ENCODE measurements at places on chromosomes 1 and 21.
A peak's percentile ranks its signal among the peaks of the same experiment; 100 is the strongest.

GRCh38 chr1:236425031-236425663, 31.1 kb downstream of the EDARADD start:
- DNase-seq = no peak

GRCh38 chr21:43345746-43346409, 81.1 kb downstream of the SIK1 start:
- DNase-seq = peak; percentile 60

- no peak for DNase-seq
Observed at GRCh38 chr1:2194319-2194897, at the start of gene FAAP20. TSS of gene FAAP20 (minus strand) at chr1:2194772. CDS start at chr1:2194749, 23 bp downstream.

DNA sequence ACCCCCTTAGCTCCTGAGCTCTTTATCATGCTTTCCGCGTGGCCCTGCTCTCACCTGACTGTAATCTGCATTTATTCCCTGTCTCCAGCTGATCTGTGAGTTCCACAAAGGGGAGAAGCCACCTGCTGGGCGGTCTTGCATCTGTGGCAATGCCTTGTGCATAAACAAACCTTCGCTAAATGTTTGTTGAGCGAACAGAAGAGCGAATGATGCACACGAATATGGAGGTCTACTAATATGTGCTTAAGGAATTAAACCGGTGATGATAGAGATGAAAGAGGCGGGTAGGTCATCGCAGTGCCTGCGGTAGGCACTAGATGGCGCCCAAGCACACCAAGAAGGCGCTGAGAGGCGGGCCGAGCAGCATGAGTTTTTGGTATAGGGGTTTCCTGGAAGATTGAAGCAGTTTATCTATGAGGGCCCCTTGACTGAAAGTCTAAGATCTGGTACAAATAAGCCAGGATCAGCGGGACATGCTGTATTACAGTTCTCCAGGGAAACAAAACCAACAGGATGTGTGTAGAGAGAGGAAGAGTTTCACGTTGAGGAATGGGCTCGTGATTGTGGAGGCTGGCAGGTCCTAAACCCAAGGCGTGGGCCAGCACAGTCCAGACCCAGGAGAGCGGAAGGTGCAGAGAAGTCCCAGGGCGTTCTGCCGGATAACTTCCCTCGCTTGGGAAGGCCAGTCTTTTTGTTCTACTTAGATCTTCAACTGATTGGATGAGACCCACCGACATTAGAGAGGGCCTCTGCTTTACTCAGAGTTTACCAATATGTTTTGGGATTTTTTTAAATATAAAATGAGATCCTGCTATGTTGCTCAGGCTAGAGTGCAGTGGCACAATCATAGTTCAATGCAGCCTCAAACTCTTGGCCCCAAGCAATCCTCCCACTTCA, 34.7 kb downstream of the TOMM20 start:
- DNase-seq = no peak

GRCh38 chr1:57329001-57329527, 94.8 kb downstream of the DAB1 start:
- DNase-seq = no peak

GRCh38 chr1:206556750-206557635, 49.7 kb downstream of the RASSF5 start:
- no peak for DNase-seq

GRCh38 chr1:217134857-217135568, 411.8 kb upstream of the ESRRG start:
- DNase-seq = no peak

DNA sequence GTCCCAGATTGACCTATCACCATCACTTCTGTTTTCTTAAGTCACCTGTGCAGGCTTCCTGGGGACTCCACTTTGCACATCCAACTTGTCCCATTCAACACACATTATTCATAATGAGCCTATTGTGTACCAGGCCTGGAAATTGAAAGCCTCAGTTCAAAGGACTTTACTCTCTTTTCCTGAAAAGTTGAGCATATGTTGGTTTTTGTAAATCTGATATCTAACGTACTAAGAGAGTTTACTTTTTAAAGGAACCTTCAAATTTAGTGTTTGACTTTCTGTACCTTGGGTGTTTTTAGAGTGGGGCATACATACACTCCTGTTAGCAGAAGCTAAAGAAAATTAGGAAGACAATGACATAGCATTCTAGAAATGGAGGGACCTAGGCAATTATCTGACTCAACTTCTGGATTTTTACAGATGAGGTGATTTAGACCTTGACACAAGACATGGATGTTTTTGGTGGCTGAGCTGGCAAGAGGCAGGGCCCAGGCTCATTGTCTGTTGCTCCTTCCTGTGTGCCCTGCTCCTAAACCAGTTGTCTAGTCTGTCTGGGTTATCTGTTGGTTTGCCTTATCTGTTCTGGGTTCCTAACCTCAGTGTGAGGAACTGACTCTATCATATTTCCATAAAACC, 336.5 kb downstream of the RPS6KC1 start:
- DNase-seq = no peak

- DNase-seq = peak; percentile 94
Observed at GRCh38 chr1:245258271-245258920, 103.6 kb downstream of the KIF26B start.

DNA sequence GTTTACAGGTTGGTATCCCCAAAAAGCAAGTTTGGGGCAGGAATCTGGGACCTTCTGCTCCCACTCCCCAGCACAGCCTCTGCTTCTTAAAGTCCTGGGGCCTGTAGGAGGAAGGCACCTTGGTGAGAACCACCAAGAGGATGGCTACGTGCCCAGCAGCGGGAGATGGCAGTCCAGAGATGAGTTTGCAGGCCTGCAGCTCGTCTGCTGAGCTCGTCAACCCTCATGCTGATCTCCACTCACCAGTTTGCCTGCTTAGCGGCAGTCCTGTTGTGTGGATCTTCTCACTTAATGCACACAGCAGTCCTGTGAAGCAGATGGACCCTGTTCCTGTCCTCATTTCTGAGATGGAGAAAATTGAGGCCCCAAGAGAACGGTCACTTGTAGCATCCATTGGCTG, 160.5 kb downstream of the DYRK1A start:
- DNase-seq = no peak

DNA sequence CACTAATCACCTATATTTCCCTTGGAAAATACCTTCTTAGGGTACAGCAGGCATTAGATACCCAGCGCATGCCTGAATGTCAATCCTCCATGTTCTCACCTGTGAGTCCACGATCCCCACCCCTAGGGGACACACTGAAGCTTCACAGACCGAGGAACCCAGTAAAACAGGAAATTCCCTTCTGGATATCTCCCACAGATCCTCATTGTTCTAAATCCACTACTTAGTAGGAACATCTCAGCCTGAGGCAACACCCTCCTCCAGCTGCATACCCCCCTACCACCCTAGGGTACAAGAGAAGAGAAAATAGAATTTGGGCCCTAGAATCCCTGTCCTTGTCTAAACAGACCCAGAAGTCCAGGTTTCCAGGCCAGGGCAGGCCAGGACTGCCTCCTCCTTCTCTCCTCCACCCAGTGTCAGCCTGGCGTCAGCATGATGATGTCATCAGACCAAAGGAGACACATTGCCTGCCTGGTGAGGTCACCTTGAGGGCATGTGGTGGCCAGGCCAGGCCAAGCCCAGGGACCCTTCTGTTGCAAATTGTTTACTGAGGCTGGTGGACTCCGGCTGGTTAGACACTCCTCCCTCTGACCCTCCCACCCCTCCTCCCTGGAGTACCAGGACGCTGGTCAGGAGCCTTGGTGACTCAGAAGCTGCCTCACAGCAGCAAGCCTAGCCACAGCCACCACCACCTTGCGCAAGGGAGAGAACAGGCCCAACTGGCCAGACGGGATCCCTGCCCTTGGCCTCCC, 6.2 kb downstream of the NECTIN4 start:
- DNase-seq = peak; percentile 95

DNA sequence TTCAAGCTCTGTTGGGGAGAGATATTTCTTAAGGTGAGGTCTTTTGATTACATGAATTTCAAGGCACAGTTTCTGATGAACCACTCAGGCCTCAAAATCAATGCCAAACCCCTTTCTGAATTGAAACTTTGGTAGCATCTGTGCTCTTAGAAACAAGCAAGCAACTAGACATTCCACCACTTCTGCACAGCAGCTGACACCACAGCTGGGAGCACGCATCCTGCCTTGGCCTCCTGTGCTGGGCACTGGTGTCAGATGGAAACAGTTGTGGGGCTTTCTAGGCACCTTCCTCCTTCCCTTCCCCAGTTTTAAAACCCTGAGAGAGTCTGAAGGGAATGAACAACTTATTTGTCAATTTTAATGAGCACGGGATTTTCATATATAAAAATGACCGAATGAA, 360.2 kb downstream of the ADGRL2 start:
- no peak for DNase-seq

DNA sequence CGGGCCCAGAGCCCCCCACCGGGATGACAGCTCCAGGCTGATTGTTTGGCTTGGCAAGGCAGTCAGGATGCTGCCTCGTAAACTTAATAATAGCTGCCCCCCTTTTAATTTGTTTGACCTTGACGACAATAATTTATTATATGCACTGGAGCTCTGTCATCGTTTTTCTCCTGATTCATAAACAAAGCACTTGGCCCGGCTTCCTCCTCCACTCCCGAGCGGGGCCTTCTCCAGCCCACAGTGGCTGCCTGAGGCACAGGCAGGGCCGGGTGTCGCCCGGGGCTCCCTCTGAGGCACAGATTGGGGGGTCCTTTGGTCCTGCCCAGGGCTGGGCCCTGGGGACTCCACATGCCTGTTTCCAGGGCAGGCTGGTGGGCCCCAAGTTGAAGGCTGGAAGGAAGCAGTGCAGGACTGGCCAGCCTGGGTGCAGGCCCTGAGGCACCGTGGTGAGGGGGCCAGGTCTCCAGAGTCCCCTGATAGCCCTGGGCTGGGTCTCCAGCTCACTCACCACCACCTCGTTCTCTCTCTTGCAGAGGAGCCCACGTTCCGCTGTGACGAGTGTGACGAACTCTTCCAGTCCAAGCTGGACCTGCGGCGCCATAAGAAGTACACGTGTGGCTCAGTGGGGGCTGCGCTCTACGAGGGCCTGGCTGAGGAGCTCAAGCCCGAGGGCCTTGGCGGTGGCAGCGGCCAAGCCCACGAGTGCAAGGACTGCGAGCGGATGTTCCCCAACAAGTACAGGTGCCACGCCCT, 52.0 kb upstream of the ARHGEF16 start:
- no peak for DNase-seq

DNA sequence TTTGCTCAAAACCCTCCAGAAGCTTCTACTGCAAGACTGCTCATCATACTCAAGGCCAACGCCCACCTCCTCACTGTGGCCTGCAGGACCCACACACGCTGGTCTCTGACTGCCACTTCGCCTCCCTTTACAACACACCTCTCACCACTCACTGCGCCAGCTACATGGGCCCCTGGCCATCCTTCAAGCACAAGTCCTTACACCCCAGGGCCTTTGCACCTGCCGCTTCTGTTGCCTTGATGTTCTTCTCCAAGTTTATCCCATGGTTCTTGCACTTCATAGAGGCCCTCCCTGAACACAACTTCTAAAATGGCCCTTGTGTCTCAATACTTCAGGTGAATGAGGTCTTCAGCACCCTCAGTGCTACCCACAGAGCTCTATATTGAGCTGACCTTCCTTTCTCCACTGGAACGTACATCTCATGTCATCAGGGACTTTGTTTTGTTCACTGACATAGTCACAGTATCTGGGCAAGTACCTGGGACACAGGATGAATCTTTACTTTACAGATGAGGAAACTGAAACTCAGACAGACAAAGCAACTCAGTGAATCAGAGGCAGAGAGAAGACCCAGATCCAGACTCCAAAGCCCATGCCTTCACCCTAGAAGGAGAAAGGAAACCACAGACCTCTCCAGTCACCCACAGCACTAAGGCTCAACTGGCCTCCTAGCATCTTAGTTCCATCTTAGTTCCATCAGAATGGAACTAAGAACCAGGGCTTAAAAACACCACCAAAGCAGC, 34.7 kb upstream of the CLSTN1 start:
- no peak for DNase-seq

Data from renal cortical epithelial cell (primary cell).